ENCODE measurements at places on chromosomes 13 and 19.

- DNase-seq: peak; percentile 95
Observed at GRCh38 chr19:3176715-3177501, 1.7 kb upstream of the S1PR4 start.

DNA sequence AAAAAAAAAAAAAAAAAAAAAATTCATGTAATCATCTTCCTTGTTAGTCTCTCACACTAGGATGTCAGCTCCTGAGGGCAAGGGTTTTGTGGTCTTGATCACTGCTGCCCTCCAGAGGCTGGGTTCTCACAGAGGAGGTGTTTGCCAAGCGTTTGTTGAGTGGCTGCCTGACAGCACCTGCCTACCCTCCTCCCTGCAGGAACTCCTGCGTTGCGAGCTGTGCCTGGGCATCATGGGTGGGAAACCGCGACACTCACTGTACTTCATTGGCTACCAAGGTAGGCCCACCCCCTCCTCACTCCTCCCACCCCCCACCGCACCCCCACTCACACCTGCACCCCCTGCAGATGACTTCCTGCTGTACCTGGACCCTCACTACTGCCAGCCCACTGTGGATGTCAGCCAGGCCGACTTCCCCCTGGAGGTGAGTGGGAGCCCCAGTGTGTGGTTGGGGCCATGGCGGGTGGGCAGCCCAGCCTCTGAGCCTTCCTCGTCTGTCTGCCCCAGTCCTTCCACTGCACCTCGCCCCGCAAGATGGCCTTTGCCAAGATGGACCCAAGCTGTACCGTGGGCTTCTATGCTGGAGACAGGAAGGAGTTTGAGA lies 8.1 kb downstream of the ATG4D start:
- peak; percentile 57 for DNase-seq

DNA sequence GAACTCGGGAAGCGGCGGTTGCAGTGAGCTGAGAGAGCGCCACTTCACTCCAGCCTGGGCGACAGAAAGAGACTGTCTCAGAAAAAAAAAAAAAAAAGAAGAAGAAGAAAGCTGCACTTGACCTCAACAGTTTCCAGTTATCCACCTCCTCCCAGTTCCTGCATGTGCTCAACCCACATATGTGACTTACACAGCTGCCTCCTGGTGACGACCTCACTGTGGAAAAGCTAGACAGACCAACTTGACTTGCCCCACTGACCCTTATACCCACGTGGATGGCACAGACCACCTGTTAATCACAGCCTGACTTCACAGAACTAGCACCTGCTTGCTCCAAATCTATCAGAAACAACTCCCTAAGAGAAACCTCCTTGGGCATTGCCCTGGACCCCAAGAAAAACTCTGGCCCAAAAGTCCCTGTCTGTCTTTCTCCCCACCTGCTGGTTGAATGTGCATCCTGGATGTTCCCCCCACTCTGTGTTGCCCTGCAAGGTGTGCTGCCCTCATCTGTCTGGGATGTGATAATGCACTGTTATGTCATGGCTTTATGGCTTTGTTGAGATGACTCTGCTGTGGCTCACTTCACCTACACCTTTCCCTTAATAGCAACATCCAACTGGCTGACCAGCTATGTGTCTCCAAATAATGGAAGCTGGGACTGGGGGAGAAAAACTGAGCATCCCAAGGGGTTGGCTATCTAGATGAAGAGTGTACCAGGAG lies 2.8 kb downstream of the ZNF20 start:
- no peak for DNase-seq

- no peak for DNase-seq
Observed at GRCh38 chr13:30776661-30777060, 41.3 kb downstream of the ALOX5AP start.

DNA sequence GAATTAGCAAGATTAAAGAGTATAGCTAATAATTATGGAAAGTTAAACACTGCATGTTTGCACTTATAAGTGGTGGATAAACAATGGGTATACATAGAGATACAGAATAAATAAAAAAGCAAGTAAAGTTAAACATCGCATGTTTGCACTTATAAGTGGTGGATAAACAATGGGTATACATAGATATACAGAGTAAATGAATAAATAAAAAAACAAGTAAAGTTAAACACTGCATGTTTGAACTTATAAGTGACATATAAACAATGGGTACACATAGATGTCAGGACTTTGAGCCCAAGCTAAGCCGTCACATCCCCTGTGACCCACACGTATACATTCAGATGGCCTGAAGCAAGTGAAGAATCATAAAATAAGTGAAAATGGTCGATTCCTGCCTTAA lies 1533.3 kb upstream of the SPRY2 start:
- no peak for DNase-seq

GRCh38 chr19:12801466-12802266 lies at the start of the genes PRDX2 and THSD8:
Gene PRDX2 (minus strand): TSS chr19:12801800. CDS start chr19:12801261, 539 bp downstream.
Gene THSD8 (plus strand): TSS chr19:12802069. CDS start chr19:12802072, 3 bp downstream.
- peak; percentile 84 for DNase-seq

DNA sequence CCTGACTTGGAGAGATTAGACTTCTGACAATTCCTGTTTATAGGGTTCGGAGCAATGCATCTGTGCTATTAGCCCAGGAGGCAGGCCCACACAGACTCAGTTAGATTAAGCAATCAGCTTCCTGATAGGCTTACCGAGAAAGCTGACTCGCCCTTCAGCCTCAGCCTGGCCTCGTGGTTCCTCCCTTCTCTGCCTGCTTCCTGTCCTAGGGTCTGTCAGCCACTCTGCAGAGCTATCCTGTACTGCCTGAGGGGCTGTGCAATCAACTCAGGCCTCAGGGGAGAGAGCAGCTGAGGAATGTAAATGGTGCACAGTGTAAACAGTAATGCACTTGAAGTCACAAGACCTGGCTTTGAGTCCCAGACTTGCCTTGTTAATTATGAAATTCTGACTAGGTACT lies 30.7 kb downstream of the HTR2A start:
- peak; percentile 77 for DNase-seq

GRCh38 chr19:1955171-1956121 lies 14.5 kb downstream of the CSNK1G2 start:
- DNase-seq: no peak

DNA sequence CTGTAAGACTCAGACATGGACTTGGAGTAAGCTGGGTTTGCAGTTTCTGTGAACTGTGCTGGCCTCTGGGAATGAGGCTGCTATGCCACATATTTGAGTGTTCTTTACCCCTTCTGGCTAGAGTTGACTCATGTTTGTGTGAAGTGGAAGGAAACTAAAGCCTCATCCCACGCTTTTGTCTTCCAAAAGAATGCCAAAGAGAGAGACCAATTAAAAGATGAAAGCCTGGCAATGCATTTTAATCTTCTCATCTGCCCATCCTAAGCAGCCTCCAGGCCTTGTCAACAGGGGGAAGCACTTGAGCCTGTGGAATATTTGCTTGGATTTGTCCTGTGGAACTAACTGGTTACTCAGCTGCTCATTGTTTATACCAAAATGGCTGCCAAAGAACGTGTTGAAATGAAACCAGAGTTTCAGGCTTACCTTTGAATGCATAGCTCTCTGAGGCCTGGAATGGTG lies 49.1 kb downstream of the LMO7 start:
- peak; percentile 89 for DNase-seq

DNA sequence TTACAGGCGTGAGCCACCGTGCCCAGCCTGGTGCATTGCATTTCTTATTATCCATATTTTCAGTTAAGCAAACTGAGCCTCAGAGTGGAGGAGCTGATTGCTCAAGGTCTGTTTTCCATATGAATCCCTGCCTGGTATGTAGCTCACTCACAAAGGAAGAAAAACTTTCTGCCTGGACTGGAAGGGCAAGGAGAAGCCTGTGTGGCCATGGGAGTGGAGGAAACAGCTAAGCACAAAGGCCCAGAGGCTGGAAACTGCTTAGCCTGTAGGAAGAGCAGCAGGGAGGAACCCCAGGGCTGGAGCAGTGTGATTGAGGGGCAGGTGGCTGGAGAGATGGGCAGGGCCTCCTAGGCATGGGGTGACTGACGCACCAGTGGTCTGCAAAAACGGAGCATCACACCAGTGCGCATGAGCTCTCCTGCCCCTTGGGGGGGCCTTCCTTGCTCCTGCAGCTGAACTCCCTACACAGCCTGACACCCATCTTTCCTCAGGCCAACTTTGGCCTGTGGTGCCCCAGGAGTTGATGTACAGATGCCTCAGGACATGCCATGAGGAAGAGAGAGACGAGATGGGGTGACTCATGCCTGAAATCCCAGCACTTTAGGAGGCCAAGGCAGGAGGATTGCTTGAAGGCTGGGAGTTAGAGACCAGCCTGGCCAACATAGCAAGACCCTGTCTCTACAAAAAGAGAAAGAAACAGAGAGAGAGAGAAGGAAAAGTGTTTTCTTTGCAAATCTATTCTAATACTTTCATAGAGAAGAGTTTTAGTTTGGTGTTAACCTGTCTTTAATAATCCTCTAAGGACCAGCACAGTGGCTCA lies 2.8 kb upstream of the HNRNPM start:
- no peak for DNase-seq

- no peak for DNase-seq
Observed at GRCh38 chr13:51739027-51739764, 64.8 kb downstream of the DHRS12 start.

DNA sequence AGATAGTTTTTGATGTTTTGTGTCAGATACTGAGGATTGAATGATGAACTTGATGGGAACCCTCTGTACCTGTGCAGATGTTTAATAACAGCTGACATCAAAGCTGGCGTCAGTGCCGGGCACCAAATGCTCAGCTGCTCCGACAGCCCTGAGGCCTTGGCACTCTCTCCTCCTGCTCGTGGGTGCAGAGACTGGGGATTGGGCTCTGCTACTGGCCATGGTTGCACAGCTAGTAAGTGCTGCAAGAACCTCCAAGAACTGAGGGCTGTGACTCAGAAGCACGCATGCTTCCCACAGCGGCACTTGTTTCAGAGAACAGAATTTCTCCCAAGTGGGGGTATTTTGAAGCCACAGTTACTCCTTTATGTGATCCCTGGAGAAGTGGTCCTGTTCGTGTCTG lies 5.9 kb downstream of the LAMP1 start:
- DNase-seq: no peak

DNA sequence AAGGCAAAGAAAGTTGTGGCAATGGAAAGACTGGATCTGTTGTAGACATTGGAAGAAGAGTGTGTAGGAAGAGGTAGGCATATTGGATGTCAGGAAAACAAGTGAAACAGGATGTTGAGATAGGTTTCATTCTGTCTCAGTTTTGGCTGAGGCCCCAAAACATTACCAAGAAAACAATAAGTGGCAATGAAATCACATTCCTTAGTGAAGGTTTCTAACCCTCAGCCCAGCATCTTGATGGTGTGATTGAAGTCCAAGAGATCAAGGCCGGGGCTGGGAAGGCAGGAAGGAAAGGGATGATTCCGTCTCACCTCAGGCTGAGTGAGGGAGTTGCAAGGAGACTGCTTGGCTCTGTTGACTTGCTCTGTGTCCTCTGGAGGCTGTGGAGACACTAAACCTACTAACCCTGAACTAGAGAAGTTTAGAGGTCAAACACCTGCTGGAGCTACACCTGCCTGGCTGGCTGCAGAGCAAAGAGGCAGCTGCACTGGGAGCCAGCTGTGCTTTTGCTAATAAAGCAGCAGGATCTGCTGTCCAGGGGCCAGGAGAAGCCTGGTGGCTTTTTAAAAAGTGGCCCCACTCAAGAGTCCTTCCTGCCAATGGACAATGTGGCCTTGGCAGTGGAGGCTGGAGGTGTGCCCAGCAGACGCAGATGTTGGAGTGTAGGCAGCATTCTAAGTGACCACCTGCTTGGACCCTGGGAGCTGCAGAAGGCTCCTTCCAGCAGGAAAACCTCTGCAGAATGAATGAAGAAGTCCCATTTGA lies 53.6 kb downstream of the DGKH start:
- DNase-seq: no peak

- no peak for DNase-seq
Observed at GRCh38 chr19:29918891-29919290, 23.1 kb upstream of the URI1 start.

GRCh38 chr13:114161644-114162532 lies 17.2 kb upstream of the CFAP97D2 start:
- DNase-seq: peak; percentile 29

GRCh38 chr19:37954421-37954874 lies 47.4 kb downstream of the SIPA1L3 start:
- no peak for DNase-seq

GRCh38 chr19:41621654-41622053 lies 5.2 kb downstream of the CEACAM4 start:
- DNase-seq: no peak

GRCh38 chr13:28485551-28485950 lies 9.4 kb downstream of the FLT1 start:
- DNase-seq: no peak

DNA sequence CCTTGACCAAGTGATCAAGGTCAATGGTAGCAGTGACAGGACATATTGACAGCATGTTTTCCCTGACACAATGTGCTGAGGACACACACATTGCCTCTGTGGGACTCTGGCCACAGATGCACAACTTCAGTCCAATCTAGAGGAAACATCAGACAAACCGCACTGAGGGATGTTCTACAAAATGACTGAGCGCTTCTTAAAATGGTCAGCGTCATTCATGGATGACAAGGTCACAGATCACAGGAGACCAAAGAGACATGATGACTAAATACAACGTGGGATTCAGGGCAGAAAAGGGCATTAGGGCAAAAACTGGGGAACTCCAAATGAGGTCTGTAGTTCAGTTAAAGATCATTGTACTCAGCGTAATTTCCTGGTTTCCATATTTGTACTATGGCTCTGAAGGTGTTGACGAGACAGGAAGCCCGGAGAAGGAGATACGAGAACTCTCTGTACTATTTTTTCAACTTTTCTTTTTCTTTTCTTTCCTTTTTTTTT lies 20.6 kb downstream of the PBX4 start:
- no peak for DNase-seq

DNA sequence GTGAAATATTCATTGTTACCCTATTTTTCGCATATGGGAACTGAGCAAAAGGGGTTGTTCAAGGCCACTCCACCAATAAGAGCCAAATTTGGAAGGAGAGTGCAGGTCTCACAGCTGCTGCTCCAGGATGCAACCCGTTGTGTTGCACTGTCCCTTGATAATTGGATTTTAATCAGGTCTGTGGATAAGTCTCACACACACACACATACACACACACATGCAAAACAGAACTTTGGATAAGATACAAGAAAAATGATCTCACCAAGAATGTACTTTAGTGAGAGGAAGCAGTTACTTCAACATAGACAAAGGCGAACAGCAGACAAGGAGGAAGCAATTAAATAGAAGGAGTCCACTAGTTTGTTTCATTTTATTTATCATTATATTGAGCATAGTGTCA lies 127.3 kb upstream of the EDNRB start:
- DNase-seq: no peak

DNA sequence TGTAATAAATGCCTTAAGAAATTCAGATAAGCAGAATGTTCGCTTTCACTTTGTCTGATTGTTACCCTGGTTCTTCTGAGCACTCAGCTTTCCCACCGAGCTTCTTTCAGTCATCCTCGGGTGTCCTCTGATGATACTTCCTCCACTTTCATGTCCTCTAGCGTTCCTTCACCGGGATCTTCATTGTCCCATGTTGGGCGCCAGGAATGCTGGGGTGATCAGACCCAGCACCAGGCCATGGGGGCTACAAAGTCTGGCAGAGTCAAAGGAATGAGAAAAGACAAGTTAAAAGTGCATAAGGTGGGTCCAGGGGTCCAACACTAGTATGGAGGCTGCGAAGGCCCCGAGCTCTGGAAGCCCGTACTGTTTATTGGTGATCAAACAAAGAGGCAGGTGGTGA lies 11.7 kb upstream of the C19orf84 start:
- DNase-seq: no peak

GRCh38 chr19:4361152-4362046 lies 18.0 kb downstream of the MPND start:
- DNase-seq: no peak

- DNase-seq: no peak
Observed at GRCh38 chr13:26699197-26699490, 61.4 kb downstream of the GPR12 start.

GRCh38 chr13:78777396-78777795 lies 118.4 kb upstream of the OBI1 start:
- no peak for DNase-seq
